NB4 (cell line): ENCODE measurements at places on chromosomes 7 and 10.
A peak's percentile ranks its signal among the peaks of the same experiment; 100 is the strongest.

GRCh38 chr10:55183993-55184392, 383.0 kb upstream of the PCDH15 start:
- DNase-seq, result peak; percentile 94

DNA sequence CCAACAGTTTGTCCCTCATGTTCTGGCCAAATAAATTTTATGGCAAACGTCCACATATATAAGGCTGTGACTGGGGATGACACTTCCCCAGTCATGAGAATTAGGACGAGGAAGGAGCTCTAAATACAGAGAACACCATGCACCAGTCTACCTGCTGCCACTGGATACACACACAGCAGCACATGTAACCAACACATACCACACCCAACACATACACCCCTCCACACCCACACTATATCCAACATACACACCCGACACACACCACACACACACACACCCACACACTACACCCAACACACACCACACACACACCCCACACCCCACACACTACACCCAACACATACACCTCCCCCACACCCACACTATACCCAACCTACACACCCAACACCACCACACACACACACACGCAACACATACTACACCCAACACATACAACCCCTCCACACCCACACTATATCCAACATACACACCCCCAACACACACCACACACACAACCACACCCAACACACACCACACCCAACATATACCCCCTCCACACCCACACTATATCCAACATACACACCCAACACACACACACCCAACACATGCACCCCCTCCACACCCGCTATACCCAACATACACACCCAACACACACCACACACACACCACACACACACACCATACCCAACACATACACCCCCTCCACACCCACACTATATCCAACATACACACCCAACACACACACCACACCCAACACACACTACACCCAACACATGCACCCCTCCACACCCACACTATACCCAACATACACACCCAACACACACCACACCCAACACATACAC, 74.1 kb downstream of the HIPK2 start:
- no peak for DNase-seq

DNA sequence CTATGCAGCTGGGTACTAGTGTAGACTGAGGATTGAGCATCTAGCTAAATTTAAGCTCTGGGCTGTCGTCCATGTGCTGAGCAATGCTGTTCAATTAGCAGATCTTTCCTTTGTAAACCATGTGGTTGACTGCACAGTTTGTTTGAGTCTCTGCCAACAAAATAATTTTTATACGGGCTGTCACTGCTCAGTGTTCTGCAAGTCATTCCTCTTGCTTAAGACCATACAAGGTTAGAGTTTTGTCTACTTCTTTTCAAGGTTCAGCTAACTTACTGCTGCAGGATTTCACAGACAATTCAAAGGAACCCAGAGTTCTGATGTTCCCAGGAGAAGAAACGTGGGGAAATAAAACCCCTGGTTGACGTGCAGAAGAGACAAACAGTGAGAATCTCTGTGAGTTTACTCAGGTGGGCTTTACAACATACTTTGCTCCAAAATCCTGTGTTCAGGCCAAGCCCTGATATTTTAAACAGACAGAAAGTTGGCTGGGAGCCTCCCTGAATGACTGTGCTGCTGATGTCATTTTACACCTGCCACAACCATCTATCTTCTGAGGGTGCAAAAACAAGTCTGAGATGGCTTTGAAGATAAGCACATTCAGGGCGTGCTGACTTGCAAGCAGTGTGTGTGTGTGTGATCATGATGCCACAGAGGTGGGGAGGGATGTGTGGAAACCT, 177.1 kb upstream of the SVIL start:
- DNase-seq, result no peak

GRCh38 chr10:128796396-128796912, 670.2 kb upstream of the MKI67 start:
- no peak for DNase-seq

GRCh38 chr7:42400961-42401360, 164.0 kb upstream of the GLI3 start:
- no peak for DNase-seq

DNA sequence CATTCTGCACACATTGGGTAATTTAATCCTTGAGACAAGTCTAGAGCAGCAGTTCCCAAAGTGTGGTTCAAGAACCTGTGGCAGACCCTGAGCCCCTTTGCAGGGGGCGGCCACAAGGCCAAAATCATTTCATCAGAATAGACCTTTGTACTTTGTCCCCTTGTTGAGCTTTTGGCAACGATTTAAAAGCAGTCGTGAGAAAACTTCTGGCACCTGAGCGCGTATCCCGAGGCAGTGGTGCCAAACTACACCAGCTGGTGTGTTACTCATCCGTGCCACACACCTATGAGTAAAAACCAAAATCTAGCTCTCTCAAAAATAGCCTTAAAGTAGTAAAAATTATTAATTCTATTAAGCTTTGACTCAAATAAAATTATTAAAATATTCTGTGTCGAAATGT, 306.8 kb downstream of the SDK1 start:
- no peak for DNase-seq

- DNase-seq, result no peak
These were observed 50.3 kb downstream of the MAD1L1 start for GRCh38 chr7:2182461-2182860.

DNA sequence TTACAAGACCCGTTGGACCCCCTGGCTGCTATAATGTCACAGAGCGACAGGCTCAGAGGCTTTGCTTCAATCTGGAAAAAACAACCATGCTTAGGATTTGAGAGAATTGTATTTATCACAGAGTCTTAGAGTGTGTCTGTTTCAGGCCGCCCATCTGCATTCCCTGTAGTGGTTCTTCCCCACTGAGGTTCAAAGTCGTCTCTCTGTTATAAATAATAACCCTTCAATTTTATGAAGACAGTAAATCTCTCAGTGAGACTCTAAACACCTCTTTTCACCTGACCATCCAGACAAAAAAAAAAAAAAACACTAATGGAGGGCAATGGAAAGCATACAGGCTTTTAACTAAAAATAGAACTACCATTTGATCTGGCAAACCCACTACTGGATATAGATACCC, 565.4 kb upstream of the AUTS2 start:
- no peak for DNase-seq

GRCh38 chr7:122425731-122426130, 121.2 kb upstream of the FEZF1 start:
- no peak for DNase-seq

GRCh38 chr7:159013181-159013690, 131.4 kb downstream of the VIPR2 start:
- DNase-seq, result no peak
